ENCODE measurements at places on chromosomes 11 and 22.

DNA sequence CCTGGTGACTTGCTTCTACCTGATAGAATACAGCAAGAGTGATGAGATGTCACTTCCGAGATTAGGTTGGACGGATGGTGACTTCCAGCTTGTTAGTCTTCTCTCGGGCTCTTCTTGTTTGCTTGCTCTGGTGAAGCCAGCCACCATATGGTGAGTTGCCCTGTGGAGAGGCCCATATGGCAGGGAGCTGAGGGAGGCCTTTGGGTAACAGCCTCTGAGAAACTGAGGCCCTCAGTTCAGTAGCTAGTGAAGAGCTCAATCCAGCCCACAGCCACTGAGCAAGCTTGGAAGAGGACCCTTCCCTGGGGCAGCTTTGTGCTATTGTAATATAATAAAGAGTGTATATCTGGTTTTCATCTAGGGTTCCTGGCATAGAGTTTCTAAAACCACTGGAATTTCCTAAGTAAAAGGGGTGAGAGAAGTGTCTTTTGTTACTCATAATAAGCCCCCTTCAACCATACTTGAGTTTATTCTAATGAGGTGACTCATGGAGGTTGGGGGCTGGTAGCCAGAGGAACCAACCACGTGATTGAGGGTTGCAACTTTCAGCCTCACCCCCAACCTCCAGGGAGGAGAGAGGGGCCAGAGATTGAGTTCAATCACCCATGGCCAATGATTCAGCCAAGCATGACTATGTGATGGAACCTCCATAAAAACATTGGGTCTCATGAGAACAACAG lies 8.0 kb upstream of the TPCN2 start:
- DNase-seq = no peak

GRCh38 chr11:60924906-60925853 lies 920 bp downstream of the TMEM132A start:
- DNase-seq = no peak

- DNase-seq = no peak
Measured at GRCh38 chr11:66580803-66581202, 12.1 kb downstream of the CCDC87 start.

DNA sequence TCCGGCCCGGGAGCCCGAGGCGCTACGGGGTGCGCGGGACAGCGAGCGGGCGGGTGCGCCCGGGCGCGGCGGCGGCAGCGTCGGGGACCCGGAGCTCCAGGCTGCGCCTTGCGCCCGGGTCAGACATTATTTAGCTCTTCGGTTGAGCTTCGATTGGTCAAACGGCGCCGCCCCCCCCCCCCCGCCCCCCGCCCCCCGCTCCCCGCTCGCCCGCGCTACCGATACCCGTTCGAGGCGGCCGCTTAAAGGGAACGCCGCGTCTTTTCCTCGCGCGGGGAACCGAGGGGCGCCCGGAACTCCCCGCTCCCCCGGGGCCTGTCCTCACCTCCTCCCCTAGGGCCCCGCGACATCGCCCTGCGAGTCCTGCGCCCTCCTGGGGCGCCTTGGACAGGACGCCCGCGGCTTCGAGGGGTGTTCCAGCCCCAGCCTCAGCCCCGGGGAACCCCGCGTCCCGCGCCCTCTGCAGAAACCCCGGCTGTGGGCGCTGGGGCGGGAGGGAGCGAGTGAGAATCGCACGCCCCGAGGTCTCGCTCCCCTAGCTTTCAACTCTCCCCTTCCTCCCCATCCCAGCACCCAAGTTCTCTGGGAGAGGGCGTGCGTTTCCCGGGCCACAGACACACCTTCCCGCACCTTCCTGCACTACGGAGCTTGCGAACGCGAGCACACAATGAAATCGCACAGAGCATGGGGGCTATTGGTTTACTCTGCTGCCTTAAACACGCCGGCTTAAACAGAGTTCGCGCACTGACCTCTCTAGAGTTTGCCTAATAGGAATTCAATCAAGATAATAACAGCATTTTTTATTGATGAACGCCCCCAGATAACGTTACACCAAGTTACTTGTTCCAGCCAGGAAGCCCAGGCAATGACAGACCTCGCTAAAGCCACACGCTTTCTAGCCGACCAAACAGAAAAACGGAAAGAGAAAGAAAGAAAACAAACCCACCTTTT lies at the start of gene BDNF:
TSS of gene BDNF (minus strand) at position 105 of the 951 bp plus-strand sequence. CDS start 41,891 bp downstream, outside the sequence.
- no peak for DNase-seq

GRCh38 chr11:72951193-72951592 lies 137.0 kb downstream of the ATG16L2 start:
- DNase-seq = no peak

- DNase-seq = no peak
Measured at GRCh38 chr22:49235463-49236300, 592.0 kb downstream of the BRD1 start.

DNA sequence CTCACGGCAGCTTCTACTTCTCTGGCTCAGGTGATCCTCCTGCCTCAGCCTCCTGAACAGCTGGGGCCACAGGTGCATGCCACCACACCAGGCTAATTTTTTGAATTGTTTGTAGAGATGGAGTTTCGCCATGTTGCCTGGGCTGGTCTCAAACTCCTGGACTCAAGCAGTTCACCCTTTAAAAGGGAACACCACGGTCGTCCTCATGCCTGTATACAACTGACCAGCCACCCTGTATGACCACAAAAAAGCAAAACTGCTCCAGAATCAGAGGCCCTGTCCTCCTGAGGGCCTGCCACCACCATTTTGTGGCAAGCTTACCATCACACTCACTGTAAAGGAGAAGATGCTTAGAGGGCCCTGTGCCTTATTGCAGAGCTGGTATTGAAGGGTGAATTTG lies 2.2 kb downstream of the GLB1L3 start:
- no peak for DNase-seq

DNA sequence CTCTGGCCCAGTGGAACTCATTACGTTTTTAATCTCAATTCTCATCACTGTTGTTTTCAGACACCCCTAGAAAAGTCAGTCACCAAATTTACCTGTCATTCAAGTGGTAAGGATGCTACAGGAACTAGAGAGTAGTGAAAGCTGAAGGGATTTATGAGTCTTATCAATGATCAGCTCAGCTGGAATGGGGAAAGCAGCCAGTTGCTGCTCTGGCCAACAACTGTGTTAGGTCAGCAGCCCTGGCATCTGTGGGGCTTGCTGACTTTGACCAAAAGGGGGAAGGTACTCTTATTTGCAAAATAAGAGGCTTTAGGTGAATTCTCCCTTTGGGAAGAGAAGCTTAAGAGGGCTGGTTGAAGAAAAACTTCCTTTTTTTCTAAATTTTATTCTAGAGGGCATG lies 76.2 kb upstream of the HORMAD2 start:
- no peak for DNase-seq

DNA sequence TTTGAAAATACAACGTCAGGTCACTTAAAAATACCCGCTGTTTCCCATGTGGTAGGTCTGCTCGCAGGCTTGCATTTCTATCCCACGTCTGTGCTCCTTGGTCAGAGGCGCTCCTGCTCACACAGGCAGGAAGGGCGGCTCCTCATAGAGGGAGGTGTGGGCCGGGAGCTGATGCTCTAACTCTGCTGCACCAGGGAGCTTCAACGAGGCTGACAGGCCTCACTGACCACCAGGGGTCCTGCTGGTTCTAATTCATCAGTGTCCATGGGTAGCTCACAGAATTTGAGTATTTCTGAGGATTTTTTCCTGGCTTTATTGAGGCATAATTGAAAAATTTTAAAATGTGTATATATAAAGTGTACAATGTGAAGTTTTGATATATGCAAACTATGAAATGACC lies 68.5 kb downstream of the PIWIL3 start:
- no peak for DNase-seq

DNA sequence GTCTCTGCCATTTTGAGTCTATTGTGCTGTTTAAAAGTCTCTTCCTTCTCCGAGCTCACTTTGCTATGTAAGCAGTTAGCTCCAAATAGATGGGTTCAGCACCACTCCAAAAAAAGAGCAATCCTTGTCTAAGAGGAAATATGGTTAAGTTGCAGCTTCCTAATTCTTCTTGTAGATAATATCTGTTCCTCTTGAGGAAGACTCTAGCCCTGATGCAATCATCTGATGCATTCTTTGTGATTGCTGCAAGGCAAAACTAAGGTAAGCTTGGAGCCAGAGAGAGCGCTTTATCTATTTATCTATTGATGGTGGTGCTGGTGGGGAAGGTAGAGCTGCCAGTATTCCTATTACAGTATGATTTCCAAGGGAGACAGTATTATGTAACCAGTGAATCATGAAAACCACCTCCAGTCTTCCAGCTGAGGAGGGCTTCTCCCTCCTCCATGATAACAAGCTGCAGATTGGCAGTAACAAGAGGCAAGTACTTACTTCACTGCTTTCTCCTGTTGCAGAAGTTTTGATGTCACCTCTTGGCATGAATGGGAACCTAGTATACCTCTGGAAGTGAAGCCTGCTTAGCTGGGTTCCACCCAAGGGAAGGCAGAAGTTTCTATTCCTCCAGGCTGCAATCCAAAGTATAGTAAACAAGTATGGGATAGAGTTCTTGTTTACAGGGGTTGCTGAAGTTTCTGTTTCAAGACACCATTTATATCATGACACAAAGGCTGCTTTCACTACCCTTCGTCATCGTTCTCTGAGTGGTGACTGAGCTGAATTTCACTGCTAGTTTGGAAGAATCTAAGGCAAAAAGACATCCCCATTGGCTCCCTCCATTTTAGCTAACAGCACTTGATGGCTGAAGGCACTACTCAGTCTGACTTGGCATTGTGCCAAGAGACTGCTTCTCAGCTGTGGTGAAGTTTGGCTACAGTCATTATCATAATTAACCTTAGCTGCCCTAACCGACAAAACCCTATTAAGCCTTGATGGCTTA lies 49.7 kb downstream of the FDX1 start:
- no peak for DNase-seq

DNA sequence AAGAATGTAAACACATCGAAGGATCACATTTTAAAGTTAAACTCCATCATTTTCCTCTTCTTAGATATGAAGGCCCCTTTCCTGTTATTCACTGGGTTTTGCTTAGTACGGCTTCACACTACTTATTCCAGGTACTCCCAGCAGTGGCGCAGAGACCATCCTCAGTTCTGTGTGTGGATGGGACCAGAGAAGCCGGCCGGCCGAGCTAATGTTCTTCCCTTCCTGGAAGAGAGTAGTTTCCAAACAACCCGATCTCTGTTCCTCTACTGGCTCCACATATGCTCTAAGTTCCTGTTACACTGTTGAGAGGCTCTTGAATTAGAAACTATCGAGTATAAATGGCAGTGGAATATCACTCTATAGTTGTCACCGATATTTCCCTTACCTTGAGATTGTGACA lies 684 bp upstream of the NFRKB start:
- no peak for DNase-seq

- DNase-seq = no peak
Measured at GRCh38 chr22:38608992-38609750, 39.2 kb upstream of the DMC1 start.

- DNase-seq = no peak
Measured at GRCh38 chr22:39220450-39220849, 24.3 kb downstream of the PDGFB start.

GRCh38 chr11:126740846-126741245 lies 259.7 kb downstream of the KIRREL3 start:
- DNase-seq = no peak

DNA sequence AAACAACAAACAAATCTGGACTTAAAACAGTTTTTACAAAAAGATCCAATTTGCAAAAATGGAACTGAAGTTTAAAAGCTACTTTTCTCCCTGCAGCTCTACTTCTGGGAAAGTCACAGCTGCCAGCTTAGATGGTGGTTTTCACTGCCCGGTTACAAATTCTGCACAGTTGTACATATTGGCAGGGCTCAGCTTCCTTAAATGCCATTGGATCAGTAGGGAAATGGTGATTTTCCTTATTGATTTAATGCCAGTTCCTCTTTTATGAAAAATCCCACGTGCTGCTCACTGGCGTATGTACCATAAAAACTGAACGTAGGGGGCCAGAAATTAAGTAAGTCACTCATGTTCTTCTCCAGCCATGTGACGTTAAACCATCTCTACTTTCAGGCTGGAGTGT lies 22.8 kb downstream of the GRAP2 start:
- DNase-seq = no peak

DNA sequence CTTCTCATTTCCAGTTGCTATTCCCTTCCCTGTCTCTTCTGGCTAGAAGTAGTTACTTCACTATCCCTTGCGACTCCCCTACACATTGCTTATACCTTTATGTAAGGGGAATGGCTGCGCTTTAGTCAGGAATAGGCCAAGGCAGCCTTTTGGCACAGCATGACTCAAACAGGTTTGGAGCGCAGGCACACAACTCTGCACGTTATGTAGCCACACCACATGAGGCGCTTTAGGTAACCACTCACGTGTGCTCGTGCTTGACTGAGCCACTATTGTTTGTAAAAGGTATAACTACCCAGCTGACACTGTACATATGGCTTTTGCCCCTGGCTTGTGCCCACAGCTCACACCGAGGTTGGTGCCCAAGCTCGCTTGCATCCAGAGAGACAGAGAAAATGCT lies 46.7 kb upstream of the LIPT2 start:
- no peak for DNase-seq

- no peak for DNase-seq
Measured at GRCh38 chr11:60854140-60854846, 1.5 kb downstream of the PTGDR2 start.

DNA sequence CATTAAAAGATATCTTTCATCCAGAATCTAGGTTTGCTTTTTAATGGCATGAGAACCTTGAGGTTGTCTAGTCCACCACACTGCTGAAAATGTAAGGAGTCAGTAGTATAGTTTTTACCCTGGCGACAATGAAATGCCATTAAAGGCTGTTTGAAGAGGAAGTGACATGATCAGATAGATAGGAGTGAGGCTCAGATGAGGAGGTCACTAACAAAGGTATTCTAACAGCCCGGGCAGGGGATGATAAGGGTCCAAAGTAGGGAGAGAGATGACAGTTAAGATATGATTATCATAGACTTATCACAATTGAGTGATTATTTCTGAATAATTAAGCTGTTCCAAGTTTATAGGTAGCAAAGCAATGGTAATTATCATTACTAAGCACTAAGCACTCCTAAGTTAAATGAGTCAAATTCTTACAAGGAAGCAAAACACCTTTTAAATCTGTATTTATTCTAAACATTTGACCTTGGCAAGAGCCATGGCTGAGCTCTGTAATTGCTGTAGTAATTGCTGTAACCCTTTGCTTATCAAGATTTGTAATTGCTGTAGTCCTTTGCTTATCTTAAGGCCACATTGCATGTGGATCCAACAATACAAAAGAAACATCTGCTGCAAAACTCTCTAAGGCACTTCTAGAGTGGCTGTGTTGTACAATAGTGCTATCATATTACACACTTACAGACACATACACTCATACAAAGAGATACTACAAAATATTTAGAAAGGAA lies 92.6 kb downstream of the ENTHD1 start:
- no peak for DNase-seq

GRCh38 chr11:17781221-17781620 lies 46.6 kb downstream of the KCNC1 start:
- no peak for DNase-seq
